ENCODE measurements at places on chromosomes 7 and 10.

GRCh38 chr10:122281018-122281626, 10.0 kb downstream of the BTBD16 start:
- no peak for DNase-seq

DNA sequence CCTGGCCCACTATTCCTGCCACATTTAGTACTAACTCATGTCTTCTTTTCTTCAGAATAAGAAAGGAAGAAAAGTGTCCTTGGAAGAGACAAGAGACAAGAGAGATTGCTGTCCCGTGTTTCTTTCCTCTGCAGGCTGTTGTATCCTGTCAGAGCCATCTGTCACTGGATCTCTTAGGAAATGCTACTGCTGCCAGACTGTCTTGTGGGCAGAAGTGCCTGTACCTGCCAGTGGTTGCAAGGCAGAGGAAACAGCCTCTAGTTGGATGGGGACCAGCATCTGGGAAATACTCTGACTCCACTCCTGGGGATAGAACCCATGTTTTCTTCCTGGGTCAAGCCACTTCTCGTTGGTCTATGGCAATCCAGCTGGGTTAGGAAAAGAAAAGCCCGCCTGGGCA, 16.7 kb upstream of the MAP3K8 start:
- no peak for DNase-seq

GRCh38 chr10:61406242-61406641, 46.9 kb downstream of the TMEM26 start:
- DNase-seq: no peak

GRCh38 chr7:130908345-130909160, 174.5 kb upstream of the KLF14 start:
- no peak for DNase-seq

DNA sequence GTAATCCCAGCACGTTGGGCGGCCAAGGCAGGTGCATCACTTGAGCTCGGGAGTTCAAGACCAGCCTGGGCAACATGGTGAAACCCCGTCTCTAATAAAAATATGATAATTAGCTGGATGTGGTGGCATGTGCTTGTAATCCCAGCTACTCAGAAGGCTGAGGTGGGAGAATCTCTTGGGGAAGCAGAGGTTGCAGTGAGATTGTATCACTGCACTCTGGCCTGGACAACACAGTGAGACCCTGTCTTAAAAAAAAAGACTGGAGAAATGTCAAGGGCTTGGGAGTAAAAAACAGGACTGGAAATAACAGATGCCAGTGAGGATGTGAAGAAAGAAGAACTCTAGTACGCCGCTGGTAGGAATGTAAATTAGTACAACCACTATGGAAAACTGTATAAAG, 16.7 kb upstream of the NUP205 start:
- no peak for DNase-seq

- DNase-seq: peak; percentile 63
Observed at GRCh38 chr7:73715648-73716317, 3.7 kb downstream of the STX1A start.

- DNase-seq: no peak
Observed at GRCh38 chr10:126015413-126015812, 119.0 kb downstream of the FANK1 start.

DNA sequence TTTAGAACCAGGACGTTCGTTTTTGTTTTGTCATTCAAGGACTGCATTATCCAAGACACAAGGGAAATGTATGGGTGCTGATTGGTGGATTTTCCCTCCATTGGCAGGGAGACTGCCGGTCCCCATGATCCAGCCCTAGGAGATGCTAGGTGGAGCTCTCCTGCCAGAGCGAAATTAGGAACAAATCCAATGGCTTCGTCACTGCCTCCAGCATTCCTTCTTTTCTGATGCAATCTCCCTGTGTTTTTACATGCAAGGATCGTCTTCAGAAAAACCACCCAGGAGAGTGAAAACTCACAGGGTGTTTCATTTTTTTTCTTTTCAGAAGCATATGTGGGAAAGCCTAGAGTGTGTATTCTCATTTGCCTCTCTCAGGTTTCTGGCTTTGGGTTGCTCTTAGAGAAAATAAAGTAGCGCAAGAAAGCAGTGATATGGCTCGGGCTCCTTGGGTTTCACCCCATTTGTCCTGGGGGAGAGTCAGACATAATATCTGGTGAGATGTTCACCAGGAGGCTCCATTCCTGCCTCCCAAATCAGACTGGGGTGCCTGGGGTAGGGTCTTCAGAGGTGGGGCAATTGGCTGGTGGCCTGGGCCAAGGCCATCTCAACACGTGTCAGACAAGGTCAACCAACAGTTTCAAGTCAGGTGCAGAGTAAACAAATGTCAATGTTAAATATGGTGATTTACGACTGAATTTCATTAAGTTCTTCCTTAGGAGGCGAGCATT, 450.9 kb upstream of the MKI67 start:
- DNase-seq: no peak

DNA sequence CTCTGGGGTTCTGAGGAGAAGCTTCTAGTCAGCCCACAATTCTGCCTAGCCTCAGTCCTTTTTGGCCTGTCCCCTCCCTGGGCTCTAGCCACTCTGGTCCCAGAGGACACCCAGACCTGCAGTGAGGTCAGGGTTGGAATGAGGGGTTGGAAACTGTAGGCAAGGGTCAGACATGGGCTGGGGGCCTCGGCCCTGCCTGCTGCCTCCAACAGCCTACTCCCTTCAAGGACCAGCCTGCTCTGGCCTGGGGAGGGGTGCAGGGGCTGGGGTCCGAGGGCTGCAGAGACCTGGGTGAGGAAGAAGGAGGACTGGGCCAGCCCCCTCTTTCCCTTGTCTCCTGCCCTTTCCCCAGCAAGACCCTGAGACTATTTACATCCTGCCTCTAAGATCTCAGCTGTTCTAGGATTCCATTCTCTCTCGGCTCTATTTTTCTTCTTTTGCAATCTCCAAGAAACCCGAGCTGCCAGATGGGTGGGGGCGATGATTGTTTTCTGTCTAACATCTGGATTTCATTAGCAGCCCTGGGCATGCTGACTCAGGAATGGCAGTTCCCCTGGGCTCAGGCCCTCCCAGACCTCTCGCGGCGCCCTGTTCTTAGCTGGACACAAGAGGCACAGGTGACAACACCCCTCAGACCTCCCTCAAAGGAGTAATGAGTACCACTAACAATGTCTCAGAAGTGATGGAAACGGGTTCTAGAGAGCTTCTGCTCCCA, 23.1 kb downstream of the ZCCHC24 start:
- DNase-seq: peak; percentile 66

DNA sequence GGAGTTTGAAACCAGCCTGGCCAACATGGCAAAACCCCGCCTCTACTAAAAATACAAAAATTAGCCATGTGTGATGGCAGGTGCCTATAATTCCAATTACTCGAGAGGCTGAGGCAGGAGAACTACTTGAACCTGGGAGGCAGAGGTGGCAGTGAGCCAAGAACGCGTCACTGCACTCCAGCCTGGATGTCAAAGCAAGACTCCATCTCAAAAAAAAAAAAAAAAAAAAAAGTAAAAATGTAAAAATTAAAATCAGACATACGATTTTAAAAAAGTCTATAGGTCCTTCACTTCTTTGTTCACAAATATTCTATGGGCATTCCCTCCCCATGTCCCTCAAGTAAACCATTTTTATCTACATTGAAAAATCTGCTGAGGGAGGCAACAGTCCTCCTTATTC, 34.9 kb upstream of the TLL2 start:
- no peak for DNase-seq

DNA sequence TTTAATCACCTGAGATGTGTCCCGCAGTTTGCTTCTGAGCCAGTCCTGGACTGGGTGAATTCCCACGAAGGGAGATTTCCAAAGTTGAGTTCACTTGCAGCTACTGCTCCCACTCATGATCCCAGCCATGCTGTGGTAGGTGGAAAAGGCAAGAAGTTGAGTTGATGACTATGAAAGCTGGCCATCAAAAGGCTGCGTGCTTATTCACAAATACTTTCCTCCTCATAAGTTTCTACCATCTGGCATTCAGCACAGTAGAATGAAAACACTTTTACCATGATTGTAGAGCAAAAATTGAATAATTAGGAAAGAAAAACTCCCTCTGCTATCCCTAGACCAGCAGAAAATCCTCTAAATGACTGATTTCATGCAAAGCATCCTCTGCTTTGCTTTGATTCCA, 281.8 kb downstream of the INHBA start:
- DNase-seq: no peak

DNA sequence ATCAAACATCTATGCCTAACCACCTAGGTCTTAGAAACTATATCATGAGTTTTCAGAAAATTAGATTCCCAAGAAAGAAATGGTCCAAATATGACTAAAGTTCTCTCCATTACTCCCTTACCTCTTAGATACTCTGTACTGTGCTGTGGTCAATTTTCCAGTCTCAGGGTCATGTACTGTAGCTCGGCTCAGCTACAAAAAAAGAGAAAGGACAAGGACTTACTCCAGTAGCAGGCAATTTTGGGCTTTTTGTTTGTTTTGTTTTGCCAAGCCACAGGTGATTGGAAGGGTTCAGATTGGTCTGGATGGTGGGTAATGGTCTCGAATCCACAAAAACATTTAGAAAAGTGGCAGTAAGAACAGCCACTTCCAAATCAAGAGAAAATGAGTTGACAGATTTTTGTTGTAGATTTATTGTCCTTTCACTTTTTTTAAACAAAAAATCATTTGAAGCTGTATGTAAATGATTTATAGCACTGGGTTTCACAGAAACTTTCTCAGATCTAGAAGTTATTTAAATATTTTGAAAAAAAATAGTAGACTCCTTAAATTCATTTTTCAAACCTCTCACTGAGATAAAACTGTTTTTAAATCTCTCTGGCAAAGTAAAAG, 52.8 kb downstream of the P4HA1 start:
- DNase-seq: no peak

DNA sequence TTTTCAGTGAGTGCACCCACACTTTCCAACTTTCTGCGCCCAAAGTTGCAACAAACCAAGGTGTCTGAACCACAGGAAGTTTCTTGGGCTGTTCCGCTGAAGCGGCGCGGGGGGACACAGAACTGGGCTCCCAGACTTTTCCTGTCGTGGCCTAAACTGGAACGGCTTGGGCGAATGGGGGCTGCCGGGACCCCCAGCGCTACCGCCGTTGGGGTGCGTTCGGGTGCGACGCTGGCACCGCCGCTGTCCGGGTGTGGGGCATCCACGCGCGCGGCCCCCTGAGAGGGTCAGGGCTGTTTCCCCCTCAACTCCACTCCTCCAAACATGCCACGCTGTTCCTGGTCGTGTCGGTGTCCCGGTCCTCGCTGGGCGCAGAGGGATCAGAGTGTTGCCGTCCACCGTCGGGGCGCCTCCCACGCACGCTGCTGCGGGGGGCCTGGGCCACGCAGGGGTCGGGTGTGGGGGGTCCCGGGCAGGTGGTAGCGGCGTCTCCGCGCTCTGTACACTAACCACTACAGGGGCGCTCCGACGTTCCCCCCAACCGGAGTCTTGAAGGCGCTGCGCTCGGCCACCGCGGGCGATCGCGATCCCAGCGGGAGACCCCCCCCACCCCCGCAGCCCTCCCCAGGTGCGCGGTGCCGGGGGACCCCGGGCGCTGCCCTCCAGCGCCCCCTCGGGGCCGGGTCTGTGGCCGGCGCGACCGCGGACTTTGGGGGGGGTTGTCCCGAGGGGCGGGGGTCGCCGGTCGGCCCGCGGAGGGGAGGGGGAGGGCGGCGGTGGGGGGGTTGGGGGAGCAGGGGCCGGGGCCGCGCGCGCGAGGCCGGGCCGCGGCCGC, 2.2 kb upstream of the CUX1 start:
- peak; percentile 72 for DNase-seq

DNA sequence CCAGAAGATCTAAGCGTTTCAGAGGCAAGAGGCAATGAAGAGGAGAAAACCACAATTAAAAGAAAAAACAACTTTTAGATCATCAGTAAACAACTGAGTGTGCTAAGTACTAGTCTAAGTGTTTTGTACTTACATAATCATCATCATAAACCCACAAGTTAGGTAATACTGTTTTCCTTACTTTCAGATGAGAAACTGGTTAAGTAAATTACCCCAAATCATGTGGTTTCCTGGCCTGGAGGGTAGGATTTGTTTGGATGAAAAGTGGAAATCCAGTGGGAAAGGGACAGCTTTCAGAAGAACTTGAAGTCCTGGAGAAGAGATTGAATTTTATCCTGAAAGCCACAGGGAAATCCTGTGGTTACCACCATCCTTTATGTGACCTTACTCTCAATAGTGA, 463.3 kb downstream of the LRMDA start:
- DNase-seq: no peak

DNA sequence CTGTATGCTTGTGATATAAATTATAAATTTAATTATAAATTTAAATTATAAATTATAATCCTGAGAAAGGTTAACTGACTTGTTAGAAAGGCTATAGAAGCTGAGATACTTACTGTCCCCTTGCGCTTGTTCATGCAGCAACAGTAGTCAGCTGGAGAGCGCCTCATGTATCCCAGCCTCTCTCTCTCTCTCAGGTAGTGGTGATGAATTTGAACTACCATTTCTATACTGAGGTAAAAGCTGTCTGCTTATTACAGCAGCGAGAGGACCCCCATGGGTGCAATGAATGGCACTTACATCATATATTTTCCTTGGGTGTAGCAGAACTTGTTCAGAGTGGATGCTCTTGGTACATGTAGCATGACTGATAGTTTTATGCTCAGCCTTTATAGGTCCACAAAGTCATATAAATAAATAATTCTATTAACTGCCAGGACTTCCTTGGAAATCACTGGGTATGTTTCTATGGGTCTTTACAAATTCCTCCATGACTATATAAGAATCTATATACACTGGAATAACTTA, 1308.7 kb downstream of the REEP3 start:
- DNase-seq: no peak

- DNase-seq: no peak
Observed at GRCh38 chr7:23338439-23338838, 39.3 kb downstream of the MALSU1 start.

- no peak for DNase-seq
Observed at GRCh38 chr7:137919987-137920386, 73.2 kb upstream of the DGKI start.

DNA sequence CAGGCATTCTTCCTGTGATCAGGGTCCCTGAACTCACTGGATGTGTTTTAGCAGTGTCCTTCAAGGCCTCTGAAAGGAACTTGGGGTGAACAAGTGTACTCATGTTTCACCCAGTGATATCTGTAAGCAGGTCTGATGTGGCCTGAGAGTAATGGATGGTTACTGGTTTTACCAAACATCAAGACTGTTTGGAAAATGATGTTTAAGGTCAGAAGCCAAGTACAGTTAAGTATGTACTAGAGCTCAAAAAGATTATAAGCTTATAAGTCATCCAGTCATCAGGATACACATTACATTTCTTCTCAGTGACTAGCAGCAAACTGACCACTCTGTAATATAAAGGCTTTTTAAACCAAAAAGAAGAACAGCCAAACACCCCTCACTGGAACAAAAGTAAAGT, 79.8 kb upstream of the PTN start:
- no peak for DNase-seq

DNA sequence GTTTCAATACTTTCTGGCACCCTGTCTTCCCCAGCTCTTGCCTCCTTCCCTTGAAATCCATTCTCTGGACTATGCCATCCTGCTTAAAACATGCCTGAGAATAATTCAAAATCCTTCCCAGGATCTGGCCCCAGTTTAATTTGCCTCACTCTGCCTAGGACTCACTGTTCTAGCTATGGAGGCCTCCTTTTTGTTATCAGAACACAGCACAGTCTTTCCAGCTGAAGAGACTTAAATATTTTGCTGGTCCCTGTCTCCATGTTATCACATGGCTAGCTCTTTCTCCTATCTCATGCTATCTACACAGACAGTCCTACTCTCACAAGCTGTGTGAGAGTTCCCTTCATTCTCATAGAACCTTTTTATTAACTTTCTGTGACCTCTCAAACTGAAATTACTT, 194.8 kb downstream of the RNLS start:
- no peak for DNase-seq

GRCh38 chr10:78531088-78531487, 497.4 kb downstream of the RPS24 start:
- no peak for DNase-seq
